Mammary epithelial cell (primary cell): ENCODE measurements at places on chromosomes 2 and 18. TPM values are rescaled to one million over a fixed set of nuclear protein-coding genes. Genes with fewer than 3 reads are reported as not detected.

The CCDC85A gene
- total RNA-seq = not detected in 2 replicates

The IL1B gene
- total RNA-seq = 219 and 305 TPM in 2 replicates

The CXCR2 gene
- total RNA-seq = 0.17 TPM

The ANKRD30B gene
- not detected for total RNA-seq

The RFX8 gene
- total RNA-seq = not detected

The UGT1A4 gene
- 0.83 TPM for total RNA-seq

The AKAIN1 gene
- total RNA-seq = not detected

The TUBA4B gene
- total RNA-seq = not detected

The TMBIM1 gene
- total RNA-seq = 312 and 314 TPM in 2 replicates

The SCN2A gene
- 7.0 TPM for total RNA-seq

The EIF4E2 gene
- total RNA-seq = 49.8 and 74.6 TPM in 2 replicates

The TMEFF2 gene
- not detected in 2 replicates for total RNA-seq

The CCDC88A gene
- 43.7 TPM for total RNA-seq

The SLC8A1 gene
- 13.6 and 20.9 TPM in 2 replicates for total RNA-seq
